ENCODE measurements at places on chromosomes 3 and 15. TPM values are rescaled to one million over a fixed set of nuclear protein-coding genes. Genes with fewer than 3 reads are reported as not detected.

Gene PP2D1
- total RNA-seq: not detected

Gene CCR3
- total RNA-seq: not detected

Gene CRBN
- total RNA-seq: 98.5 TPM

Gene MAP2K1
- total RNA-seq: 53.7 TPM

Gene AP4E1
- 15.4 TPM for total RNA-seq

Gene TM4SF1
- 17.5 TPM for total RNA-seq

Gene NOP10
- 116 TPM for total RNA-seq

Gene ESYT3
- 1.6 TPM for total RNA-seq

Gene IL12A
- 0.89 TPM for total RNA-seq

Gene MUSTN1
- not detected for total RNA-seq

Gene CD80
- under 0.01 TPM for total RNA-seq

Gene EIF1B
- total RNA-seq: 18.5 TPM

Gene ALPK3
- total RNA-seq: 0.89 TPM

Gene CLDN18
- not detected for total RNA-seq

Gene CHRM5
- not detected for total RNA-seq

Gene CEMIP
- 3.9 TPM for total RNA-seq

Gene CCDC80
- 325 TPM for total RNA-seq

Gene CMTM7
- total RNA-seq: 7.2 TPM

Gene AHSG
- under 0.01 TPM for total RNA-seq

Gene SLC6A1
- 0.05 TPM for total RNA-seq

Gene CLSTN2
- total RNA-seq: 5.9 TPM

Gene CNBP
- total RNA-seq: 233 TPM

Gene SPINK8
- not detected for total RNA-seq

Gene ARNT2
- 1.8 TPM for total RNA-seq

Gene SHC4
- 2.6 TPM for total RNA-seq

Gene GPR176
- total RNA-seq: 142 TPM

Gene CKMT1B
- not detected for total RNA-seq

Gene GNAT1
- not detected for total RNA-seq

Gene SLC2A2
- total RNA-seq: not detected

Gene BCHE
- total RNA-seq: 54.9 TPM

Gene ZBTB47
- total RNA-seq: 31.8 TPM

Gene MEX3B
- total RNA-seq: 10.5 TPM

Gene ITIH4
- 1.3 TPM for total RNA-seq

Gene PXYLP1
- total RNA-seq: 5.9 TPM

Gene C15orf39
- 6.4 TPM for total RNA-seq

Gene TGM4
- not detected for total RNA-seq

Gene FLNB
- 454 TPM for total RNA-seq

Gene SPG21
- total RNA-seq: 67.6 TPM

Gene CD200R1
- total RNA-seq: not detected

Gene RYR3
- 0.42 TPM for total RNA-seq

Gene CADM2
- not detected for total RNA-seq

Gene PRTG
- 1.2 TPM for total RNA-seq

Gene ADCY5
- 1.3 TPM for total RNA-seq

Gene LRTM1
- not detected for total RNA-seq

Gene GPR27
- not detected for total RNA-seq

Gene MINDY4B
- not detected for total RNA-seq
